HEK293T (cell line): ENCODE measurements at places on chromosomes 6 and 20.

DNA sequence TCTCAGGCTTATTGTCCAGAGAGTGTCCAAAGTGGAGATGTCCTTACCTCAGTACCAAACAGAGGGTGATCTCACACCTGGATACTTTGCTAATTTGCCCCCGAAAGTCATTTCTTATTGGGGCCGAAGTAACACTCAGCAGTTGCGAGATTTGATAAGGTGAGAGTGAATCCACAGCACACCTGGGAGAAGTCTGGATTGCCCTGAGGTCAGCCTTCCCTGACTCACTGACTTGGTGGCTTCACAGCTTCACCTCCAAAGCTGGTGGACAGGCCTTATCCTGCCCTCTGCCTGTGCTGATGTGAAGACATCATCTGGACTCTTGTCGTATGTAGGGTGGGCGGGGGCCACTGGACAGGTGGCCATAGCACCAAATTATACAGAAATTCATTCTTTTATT lies 101.9 kb upstream of the ARMC2 start:
- DNase-seq, result no peak

DNA sequence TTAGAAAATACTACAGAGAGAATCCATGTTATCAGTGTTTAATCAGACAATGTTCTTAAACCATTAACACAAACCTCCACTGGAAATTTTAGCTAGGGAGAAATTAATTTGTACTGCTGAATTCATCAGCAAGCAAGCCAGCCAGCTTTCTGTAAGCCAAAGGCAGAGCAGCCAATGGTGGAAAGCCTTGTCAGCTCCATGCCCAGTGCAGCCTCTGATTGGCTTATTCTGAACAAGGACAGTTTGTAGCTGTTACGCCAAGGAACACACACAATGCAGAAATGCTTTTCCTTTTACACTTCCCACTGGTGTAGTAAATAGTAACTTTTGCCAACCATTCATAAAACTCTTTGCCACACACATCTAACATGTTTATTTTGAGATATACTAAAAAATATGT lies 265.0 kb downstream of the TENT5A start:
- DNase-seq, result no peak

DNA sequence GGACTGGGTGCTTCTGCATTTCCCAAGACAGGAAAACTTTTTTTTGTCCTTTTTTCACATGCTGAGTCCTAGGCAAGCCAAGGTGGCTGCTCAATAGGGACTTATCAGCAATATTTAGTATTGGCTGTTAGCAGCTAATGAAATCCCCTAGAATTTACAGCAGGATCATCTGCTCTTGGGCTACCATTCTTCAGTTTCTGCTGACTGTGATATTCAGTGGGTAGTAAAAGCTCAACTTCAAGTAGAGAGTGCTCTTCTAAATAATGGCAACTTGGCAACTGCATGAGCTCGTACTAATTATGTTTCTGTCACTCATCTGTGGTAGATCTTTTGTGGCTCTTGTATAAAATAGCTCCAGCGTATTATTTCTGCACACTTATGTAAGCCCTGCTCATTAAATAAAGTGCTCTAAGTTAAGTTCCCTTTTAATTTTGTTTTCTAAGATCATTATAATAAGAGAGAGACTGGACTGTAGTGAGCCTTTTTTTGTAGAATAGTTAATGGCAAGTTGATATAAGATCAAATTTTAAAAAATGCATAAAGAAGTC lies 110.3 kb downstream of the SLC35F1 start:
- DNase-seq, result no peak

- no peak for DNase-seq
Measured at GRCh38 chr6:84752118-84752850, 12.1 kb downstream of the TBX18 start.

GRCh38 chr6:148166339-148166968 lies 176.2 kb upstream of the SASH1 start:
- peak; percentile 49 for DNase-seq

DNA sequence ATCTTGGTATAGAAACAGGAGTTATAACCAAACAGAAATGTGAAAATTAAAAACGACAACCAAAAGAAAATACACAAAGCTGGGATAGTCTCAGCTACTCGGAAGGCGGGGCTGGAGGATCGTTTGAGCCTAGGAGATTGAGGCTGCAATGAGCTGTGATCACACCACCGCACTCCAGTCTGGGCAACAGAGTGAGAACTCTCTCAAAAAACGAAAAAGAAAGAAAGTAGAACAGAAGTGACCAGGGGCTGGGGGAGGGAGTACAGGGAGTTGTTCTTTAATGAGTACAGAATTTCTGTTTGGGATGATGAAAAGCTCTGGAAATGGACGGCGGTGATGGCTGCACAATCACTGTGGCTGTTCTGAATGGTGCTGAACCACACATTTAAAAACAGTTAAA lies 5.9 kb downstream of the GMEB2 start:
- DNase-seq, result no peak

DNA sequence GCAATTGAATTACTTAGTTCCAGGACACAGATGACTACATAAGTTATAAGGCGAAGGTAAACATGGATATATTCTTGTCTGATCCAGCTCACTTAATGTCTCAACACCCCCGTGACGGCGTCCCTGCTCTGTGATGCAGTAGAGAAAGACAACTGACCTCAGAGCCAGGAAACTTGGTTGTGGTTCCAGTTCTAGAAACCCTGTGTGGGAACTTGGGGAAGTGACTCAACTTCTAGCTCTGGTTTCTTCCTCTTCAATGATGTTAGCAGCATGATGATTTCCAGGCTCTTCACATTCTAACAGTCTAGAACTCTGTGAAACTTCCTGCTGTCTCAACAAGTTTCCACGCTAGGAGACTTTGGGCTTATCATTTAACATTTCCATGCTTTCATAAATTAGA lies 18.4 kb downstream of the LAMA4 start:
- no peak for DNase-seq

DNA sequence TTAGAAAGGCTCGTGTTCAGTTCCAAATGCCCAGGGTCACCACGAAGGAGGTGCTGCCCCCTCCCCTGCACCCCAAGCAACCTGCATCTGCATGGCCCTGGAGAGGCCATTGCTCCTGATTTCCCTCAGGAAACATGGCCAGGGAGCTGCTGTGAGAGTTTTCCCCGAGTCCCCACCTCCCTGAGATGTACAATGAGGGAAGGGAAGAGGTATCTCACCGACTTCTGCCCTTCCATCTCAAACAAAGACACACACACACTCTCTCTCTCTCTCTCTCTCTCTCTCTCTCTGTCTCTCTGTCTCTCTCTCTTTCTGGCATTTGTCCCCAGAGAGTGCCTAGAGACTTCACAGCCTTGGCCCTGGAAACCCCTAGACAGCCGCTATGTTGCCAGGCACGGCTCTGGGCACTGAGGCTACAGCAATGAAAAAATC lies 120.4 kb downstream of the MRPL14 start:
- DNase-seq, result no peak

- DNase-seq, result no peak
Measured at GRCh38 chr20:25043499-25044260, 14.3 kb downstream of the ACSS1 start.

DNA sequence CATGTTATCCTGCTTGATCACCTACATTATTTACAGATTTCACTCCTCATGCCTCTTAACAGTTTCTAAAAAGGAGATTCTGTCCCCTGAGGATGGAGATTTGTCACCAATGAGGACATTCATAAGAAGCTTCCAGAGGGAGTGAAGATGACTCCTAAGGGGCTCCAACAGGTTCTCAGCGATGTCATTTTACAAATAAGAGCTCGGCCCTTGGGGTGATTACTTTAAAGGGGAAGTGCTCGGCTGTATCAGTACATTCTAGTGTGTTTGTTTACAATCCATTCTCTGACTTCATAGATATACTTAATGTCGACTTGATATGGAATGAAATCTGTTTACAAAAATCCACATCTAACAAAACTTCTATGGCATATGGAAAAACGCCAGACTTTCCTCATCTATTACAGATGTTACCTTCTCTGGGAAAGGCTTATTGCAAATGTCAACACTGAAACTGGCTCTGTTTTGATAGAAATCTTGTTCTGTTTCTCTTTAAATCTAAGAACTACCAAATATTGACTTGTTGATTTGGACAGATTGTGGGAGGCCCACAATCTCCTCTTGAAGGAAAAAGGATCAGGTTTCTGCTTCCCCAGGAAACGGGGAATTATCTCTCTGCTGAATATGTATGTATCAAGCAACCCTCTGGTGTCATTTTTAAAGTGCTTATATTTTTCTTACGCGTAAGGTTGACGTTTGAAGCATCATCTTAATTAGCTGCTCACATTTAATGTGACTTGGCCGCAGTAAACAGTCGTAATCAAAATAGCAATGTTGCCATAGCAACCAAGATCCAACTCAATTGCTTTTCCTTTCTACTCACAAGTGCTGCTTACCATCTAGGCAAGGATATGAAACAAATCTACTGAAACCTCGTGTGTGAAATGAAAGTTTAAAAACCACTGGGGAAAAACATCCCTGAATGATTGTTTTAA lies 95.7 kb downstream of the SHLD1 start:
- no peak for DNase-seq

DNA sequence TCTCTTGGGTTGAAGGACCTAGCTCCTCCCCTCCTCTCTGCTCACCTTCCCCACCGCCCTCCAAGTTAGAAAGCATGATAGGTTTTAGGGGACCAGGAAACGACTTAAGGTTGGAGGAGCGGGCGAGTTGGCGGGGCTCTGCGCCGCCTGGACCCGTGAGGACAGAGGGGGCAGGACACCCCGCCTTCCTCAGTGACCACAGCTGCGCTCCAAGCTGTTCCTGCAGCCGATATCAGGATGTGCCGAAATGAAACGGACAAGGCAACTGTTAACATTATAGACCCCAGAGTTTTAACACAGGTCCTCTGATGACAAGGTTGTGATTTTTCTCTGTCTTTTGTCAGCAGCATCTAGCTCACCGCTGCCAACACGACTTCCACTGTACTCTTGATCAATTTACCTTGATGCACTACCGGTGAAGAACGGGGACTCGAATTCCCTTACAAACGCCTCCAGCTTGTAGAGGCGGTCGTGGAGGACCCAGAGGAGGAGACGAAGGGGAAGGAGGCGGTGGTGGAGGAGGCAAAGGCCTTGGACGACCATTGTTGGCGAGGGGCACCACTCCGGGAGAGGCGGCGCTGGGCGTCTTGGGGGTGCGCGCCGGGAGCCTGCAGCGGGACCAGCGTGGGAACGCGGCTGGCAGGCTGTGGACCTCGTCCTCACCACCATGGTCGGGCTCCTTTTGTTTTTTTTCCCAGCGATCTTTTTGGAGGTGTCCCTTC lies at the start of gene GRM1:
GRM1 (plus strand) TSS at position 212 of the 722 bp plus-strand sequence; CDS start at position 668, 456 bp downstream.
- DNase-seq, result no peak

DNA sequence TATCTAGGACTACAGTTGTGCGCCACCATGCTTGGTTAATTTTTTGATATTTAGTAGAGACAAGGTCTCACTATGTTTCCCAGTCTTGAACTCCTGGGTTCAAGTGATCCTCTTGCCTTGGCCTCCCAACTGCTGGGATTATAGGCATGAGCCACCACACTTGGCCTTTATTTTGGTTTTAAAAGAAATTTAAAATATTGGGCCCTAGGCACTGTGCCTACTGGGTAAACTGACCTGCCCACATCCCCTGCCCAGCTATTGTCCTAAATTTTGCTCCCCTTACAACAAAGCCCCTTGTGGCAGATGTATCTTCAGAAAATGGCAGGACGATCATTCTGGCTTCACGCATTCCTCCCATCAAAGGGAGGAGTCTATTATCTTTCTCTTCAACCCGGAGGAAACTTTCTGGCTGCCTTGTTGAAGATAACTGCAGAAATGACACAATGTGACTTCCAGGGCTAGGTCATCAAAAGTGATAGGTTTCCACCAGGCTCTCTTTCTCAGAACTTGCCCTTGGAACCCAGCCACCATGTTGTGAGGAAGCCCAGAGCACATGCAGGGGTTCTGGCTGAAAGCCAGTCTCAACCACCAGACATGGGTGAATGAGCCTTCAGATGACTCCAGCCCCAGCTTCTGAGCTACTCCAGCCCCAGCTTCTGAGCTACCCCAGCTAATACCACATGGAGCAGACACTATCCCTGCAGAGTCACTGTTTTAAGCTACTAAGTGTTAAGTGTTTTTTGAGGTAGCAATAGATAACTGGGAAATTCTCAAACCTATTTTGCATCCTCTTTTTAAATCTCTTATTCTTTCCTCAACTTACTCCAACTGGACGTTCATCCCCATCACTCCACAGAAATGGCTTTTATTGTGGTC lies 4.6 kb upstream of the GUCA1B start:
- DNase-seq, result no peak

DNA sequence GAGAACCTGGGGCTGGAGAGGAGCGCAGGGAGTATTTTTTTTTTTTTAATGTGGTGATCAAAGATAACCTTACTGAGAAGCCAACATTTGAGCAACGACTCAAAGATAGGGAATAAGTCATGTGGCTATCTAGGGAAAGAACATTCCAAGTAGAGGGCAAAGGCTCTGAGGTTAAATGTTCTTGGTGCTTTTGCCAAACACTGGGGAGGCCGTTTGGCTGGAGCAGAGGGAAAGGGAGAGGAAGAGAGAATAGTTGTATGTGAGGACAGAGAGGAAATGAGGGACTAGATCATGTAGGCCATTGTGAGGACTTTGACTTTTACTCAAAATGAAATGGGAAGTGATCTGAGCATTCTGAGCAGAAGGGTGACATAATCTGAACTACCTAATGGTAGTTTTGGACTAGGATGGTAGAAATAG lies 27.8 kb downstream of the ACSS2 start:
- DNase-seq, result no peak

DNA sequence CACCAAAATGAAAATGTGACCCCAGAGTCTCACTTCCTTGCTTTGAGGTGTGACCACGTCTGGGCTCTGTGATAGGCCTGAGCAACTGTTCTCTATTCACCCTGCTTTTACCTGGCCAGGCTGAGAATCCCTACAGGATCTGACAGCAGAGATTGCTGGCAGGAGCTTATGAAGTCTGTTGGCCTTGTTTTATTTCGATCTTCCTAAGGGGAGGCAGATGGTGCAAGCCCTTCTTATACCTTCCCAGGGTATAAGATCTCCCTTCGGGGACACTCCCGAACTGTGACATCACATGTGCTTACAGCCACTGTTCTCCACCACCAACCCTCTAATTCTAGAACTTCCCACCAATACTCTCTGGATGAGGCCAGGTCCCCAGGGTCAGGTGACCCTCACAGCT lies 26.8 kb downstream of the MYT1 start:
- no peak for DNase-seq

DNA sequence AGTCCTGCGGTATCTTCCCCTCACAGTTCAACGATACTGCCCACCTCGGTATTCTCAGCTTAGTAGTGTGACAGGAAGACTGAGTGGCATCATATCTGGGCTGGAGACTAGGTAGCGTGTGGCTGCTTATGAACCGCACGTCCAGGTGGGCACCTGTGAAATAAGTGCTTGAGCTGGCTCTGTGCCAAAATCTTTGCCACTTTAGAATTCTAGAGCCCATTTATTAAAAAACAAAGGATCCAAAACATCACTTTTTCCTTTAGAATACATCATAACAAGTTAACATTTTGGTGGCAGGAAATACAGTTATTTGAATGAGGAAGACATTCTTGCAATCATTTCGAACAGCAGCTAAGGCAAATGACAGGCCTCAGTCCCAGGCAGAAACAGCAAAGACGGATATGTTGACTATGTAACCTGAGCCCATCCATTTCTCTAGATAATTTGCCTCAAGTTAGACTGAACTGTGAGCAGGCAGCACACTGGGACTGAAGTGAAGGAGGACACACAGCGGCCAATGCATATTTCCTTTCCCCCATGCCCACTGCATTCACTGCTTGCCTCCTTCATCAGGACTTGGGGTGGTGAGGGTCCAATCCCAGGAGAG lies 136.6 kb downstream of the GMDS start:
- DNase-seq, result peak; percentile 61

GRCh38 chr6:17968876-17969275 lies 18.6 kb downstream of the KIF13A start:
- no peak for DNase-seq

GRCh38 chr20:8903655-8904605 lies 165.0 kb upstream of the PLCB4 start:
- DNase-seq, result no peak
